ENCODE measurements at places on chromosomes 4 and X.

GRCh38 chr4:79666875-79667274, 258.8 kb upstream of the GK2 start:
- DNase-seq = no peak

DNA sequence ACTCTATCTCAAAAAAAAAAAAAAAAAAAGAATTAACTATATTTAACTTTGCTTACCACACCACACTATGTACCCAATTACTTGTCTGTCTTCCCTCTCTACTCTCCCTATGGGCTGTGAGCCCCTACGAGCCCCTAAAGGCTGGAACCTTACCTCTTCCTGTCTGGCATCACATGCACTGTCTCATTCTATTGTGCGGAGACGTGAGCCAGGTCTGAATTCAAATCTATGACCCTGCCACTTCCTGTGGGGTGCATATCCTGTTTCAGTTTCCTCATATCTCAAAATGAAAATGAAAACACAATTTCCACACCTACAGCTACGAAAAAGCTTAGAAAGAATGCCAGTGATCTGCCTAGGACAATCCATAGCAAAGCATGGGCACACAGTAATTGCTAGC, 42.9 kb upstream of the HS3ST1 start:
- DNase-seq = peak; percentile 77

GRCh38 chr4:60865273-60865672, 334.9 kb upstream of the ADGRL3 start:
- DNase-seq = no peak

- DNase-seq = no peak
Observed at GRCh38 chr4:91427171-91427570, 876.6 kb upstream of the GRID2 start.

- no peak for DNase-seq
Observed at GRCh38 chr4:187158003-187158402, 434.3 kb upstream of the FAT1 start.

DNA sequence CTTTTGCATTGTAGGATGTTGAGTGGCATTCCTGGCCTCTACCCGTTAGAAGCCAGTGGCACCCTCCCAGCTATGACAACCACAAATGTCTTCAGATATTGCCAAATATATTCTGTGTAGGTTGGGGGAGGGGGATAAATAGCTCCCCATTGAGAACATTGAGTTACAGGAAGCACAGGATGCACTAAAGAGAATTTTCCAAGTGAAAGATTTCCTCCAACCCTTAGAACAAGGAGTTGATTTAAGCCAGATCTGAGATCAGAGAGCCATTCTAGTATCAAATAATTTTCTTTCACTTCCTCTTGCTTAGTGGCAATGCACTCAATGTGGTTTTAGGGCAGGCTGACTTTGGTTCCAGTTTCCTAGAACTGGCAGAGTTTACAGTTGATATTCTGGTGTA, 436.6 kb downstream of the C4orf33 start:
- no peak for DNase-seq
